ENCODE measurements at places on chromosomes 12 and 14. TPM values are rescaled to one million over a fixed set of nuclear protein-coding genes. Genes with fewer than 3 reads are reported as not detected.
A peak's percentile ranks its signal among the peaks of the same experiment; 100 is the strongest.

GRCh38 chr14:56248442-56248841 lies 130.2 kb downstream of the PELI2 start:
- H3K36me3 ChIP-seq: no peaks in the 10 kb centered on the region
- H3K27ac ChIP-seq: no peak overlapping the region
- no peak for DNase-seq
- H3K4me3 ChIP-seq: no peak overlapping the region
- no peaks in the 10 kb centered on the region for H3K27me3 ChIP-seq
- H3K4me1 ChIP-seq: no peaks in the 10 kb centered on the region

DNA sequence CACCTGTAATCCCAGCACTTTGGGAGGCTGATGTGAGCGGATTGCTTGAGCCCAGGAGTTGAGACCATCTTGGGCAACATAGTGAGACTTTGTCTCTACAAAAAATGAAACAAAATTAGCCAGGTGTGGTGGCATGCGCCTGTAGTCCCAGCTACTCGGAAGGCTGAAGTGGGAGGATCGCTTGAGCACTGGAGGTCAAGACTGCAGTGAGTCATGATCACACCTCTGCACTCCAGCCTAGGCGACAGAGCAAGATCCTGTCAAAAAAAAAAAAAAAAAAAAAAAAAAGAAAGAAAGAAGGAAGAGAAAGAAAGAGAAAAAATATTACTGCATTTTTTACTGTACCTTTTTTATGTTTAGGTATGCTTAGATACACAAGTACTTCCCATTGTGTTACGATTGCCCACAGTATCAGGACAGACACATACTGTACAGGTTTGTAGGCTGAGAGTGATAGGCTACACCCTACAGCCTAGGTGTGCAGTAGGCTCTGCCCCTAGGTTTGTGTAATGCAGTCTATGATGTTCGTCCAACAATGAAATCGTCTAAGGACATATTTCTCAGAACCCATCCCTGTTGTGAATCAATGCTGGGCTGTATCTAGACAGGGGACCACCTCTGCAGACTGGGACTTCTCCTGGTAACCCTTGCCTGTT lies 160.4 kb upstream of the PWP1 start:
- no peak overlapping the region for H3K4me3 ChIP-seq
- no peak overlapping the region for H3K27ac ChIP-seq
- H3K27me3 ChIP-seq: no peaks in the 10 kb centered on the region
- DNase-seq: no peak
- peaks cover 35% of the 10 kb centered on the region for H3K4me1 ChIP-seq

GRCh38 chr14:71532344-71532743 lies 399.9 kb upstream of the RGS6 start:
- no peak for DNase-seq
- H3K4me1 ChIP-seq: no peaks in the 10 kb centered on the region
- H3K27ac ChIP-seq: no peak overlapping the region
- H3K4me3 ChIP-seq: no peak overlapping the region

GRCh38 chr12:132761032-132761920 lies at the start of gene ANKLE2:
TSS of gene ANKLE2 (minus strand) at chr12:132761832. CDS start at chr12:132761798, 34 bp downstream.
- peaks cover 17% of the 10 kb centered on the region for H3K4me1 ChIP-seq
- H3K36me3 ChIP-seq: peaks cover 2% of the 10 kb centered on the region
- peak within 1 kb of the TSS; percentile 94 for H3K27ac ChIP-seq

DNA sequence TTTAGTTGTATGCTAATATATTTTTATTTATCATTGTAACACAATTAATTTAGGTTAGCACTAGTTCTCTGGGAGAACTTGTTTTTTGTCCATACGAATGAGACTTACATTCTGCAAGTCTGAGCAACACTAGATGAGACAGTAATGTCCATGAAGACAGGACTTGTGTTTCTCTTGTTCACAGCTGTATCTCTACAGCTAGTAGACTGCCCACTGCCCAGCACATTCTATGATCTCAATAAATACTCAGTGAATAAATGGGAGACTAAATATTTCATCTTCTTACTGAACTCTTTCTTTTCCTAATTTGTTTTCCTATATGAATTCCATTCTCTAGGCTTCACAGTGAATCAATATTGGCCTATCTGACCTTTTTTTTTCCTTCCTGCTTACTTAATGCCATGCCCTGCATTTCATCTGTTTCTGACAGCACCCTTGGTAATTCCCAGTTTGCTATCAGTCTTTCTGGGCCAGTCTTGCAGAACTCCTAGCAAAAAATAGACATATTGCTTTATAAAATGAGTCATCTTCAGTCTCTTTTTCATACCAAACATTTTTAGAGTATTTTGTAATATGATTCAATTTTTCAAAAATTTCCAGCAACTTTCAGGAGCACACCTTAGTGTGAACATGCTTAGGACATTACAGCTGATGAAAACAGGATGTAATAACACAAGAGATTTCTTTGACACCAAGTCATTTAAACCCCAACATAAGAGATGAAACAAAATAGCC lies 185.5 kb upstream of the ATP2B1 start:
- no peak overlapping the region for H3K27ac ChIP-seq
- no peaks in the 10 kb centered on the region for H3K27me3 ChIP-seq
- no peak overlapping the region for H3K4me3 ChIP-seq
- no peaks in the 10 kb centered on the region for H3K4me1 ChIP-seq
- DNase-seq: no peak

GRCh38 chr12:65113621-65114035 lies 7.5 kb downstream of the WIF1 start:
- no peaks in the 10 kb centered on the region for H3K36me3 ChIP-seq
- no peak overlapping the region for H3K4me3 ChIP-seq
- H3K27ac ChIP-seq: no peak overlapping the region
- no peaks in the 10 kb centered on the region for H3K27me3 ChIP-seq
- no peaks in the 10 kb centered on the region for H3K4me1 ChIP-seq
- no peak for DNase-seq

GRCh38 chr14:56224691-56225681 lies 106.8 kb downstream of the PELI2 start:
- H3K4me3 ChIP-seq: no peak overlapping the region
- H3K27ac ChIP-seq: no peak overlapping the region
- no peaks in the 10 kb centered on the region for H3K4me1 ChIP-seq
- DNase-seq: no peak
- H3K36me3 ChIP-seq: no peaks in the 10 kb centered on the region

DNA sequence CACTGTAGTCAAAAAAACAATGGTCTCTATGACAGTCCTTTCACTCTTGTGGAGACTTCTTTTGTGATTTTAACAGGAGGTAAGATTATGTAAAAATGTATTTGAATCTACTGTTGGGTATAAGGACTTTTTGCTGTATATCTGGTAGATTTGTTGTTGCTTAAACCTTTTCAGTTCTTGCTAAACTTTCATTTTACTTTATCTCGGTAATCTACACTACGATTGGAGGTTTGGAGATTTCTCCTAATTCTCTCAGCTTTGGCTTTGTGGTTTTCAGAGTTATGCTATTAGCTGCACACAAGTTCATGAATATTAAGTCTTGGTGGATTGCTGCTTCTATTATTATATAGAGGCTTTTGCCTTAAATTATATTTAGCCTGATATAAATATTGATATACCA lies 116.6 kb upstream of the HIF1A start:
- no peaks in the 10 kb centered on the region for H3K27me3 ChIP-seq
- DNase-seq: no peak
- H3K27ac ChIP-seq: no peak overlapping the region
- H3K36me3 ChIP-seq: no peaks in the 10 kb centered on the region
- no peak overlapping the region for H3K4me3 ChIP-seq

DNA sequence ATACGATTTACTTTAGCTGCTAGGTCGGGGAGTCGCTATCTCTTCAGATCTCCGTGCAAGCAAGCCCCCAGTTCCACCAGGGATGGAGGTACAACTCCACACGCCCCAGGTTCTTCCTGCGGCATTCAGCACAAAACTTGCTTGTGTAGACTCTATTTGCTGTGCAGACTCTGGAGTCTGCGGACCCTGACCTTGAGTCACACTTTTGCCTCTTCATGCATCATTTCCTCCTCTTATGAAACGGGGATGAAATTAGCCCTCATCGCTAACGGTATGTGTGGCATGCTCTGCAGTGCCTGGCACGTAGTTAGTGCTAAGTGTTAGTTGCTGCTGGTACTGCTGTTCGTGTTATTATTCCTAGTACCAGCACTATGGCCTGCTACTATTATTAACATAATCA lies 84.4 kb downstream of the TMEM132D start:
- H3K4me1 ChIP-seq: no peaks in the 10 kb centered on the region
- no peak overlapping the region for H3K4me3 ChIP-seq
- peaks cover 3% of the 10 kb centered on the region for H3K27me3 ChIP-seq
- H3K27ac ChIP-seq: no peak overlapping the region

DNA sequence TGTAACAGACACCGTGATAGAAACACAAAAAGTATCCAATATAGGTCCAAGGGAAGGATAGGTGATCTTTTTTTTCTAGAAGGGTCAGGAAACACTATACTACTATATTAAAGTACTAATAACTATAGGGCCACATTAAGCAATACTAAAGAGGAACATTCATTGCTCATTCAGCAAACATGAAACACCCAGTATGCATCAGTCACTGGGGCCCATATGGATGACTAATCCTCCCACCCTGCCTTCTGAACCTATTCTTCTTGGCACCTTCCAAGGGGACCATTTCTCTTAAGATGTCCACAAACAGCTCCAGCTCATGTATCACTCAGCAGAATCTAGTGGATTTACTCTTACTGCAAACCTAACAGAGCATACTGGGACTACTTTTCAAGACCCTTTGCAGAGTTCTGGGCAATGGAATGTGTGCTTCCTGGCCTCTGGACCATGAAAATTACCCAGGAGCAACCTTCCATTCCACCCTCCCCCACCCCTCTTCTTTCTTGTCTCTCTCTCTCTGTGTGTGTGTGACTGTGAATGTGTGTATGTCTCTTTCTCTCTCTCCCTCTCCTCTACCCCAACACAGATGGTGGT lies 187.9 kb downstream of the EPS8 start:
- H3K4me1 ChIP-seq: no peaks in the 10 kb centered on the region
- no peak for DNase-seq
- H3K36me3 ChIP-seq: no peaks in the 10 kb centered on the region

DNA sequence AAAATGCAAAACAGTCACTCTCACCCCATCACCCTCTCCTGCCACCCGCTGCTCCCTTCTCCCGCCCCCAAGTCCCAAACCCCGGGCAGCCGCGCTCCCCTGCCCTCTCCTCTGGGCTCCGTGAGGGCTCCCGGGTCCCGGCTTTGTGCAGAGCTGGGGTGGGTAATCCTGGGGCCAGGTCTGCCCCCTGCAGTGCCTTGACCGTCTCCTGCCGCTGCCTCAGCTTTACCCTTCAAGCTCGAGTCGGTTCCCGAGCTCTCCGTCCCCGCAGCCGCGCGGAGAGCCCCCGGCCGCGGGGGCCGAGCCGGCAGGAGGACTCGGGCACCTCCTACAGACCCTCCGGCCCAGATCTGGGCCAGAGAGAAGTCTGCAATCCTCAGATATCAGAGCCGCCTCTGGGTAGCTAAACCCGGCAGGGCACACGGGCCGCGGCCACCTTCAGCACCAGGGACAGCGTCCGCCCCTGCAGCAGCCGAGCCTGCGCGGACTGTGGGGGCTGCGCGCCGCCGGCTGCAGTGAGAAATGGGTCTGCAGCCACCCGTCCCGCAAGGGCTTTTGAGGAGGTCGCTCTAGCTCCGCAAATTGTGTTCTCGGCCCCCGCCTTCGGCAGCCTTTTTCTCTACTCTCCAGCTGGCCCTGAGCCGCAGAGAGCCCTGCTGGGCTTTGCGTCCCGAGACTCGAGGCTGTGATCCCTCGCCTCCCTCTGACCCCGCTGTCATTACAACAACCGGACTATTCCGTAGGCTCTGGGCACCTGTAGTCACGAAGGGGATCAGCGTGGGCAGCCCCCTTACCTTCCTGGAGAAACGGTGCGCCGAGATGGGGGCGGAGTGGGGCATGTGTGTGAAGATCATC lies 1.2 kb downstream of the PRMT8 start:
- DNase-seq: peak; percentile 57
- no peak overlapping the region for H3K4me3 ChIP-seq
- H3K27me3 ChIP-seq: peaks cover 15% of the 10 kb centered on the region
- no peak overlapping the region for H3K27ac ChIP-seq
- peaks cover 9% of the 10 kb centered on the region for H3K4me1 ChIP-seq

DNA sequence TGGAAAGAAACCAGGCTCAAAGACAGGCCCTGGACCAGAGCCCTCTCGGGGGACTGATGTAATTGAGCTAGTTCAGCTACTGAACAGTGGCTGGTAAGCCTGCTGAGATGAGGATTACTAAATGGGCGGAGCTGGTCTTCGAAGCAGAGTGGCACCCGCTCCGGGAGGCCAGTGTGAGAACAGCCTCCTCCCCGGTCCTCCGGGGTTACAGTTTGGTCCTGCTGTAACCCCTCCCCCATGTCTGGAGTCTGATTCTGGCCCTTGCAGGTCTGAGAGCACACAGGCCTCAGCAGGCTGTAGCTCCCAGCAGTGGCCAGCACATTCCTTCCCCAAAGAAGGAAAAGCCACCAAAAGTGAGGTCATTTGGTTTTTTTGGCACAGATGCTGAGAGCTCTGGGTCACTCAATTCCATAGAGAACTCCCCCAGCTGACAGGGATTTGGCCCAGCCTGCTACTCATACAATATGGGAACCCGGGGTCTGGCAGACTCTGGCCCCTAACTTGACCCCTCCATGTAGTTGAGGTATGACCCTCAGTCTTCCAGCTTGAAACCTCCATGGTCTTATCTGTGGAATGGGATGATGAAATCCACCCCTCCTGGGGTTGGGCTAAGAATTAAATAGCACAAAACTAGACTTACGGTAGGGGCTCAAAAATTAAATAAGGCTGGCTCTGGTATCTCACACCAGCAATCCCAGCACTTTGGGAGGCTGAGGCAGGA lies 39.0 kb downstream of the ACTN1 start:
- peaks cover 79% of the 10 kb centered on the region for H3K4me1 ChIP-seq
- H3K4me3 ChIP-seq: no peak overlapping the region
- no peak for DNase-seq

- H3K27me3 ChIP-seq: no peaks in the 10 kb centered on the region
- H3K4me1 ChIP-seq: no peaks in the 10 kb centered on the region
- DNase-seq: no peak
Measured at GRCh38 chr12:102172436-102172835, 25.2 kb downstream of the PMCH start.

GRCh38 chr12:9098115-9098452 lies 17.6 kb downstream of the A2M start:
- H3K4me3 ChIP-seq: no peak overlapping the region
- no peaks in the 10 kb centered on the region for H3K4me1 ChIP-seq
- peaks cover 78% of the 10 kb centered on the region for H3K36me3 ChIP-seq
- H3K27ac ChIP-seq: no peak overlapping the region
- DNase-seq: no peak
- no peaks in the 10 kb centered on the region for H3K27me3 ChIP-seq

- H3K4me3 ChIP-seq: no peak overlapping the region
- no peak for DNase-seq
- H3K36me3 ChIP-seq: no peaks in the 10 kb centered on the region
- no peaks in the 10 kb centered on the region for H3K27me3 ChIP-seq
- no peaks in the 10 kb centered on the region for H3K4me1 ChIP-seq
Measured at GRCh38 chr12:9796346-9796745, 30.9 kb upstream of the KLRF1 start.

GRCh38 chr12:31897781-31898503 lies 61.3 kb upstream of the RESF1 start:
- no peak for DNase-seq
- H3K27me3 ChIP-seq: no peaks in the 10 kb centered on the region
- H3K4me1 ChIP-seq: no peaks in the 10 kb centered on the region

The NTF3 gene
- total RNA-seq: 0.89 TPM

The TAS2R9 gene
- 0.33 TPM for total RNA-seq

The RIN3 gene
- total RNA-seq: 6.8 TPM

The LRP1-AS gene
- total RNA-seq: not detected

The MAGOHB gene
- 7.6 TPM for total RNA-seq

The G2E3 gene
- total RNA-seq: 14.0 TPM

The EML5 gene
- total RNA-seq: 3.8 TPM

The CMAS gene
- 26.0 TPM for total RNA-seq

The DLK1 gene
- not detected for total RNA-seq
